Stimulated activated CD4-positive, alpha-beta T cell treated with anti-CD3 and anti-CD28 coated beads, Interleukin-1b, Interleukin-23, amount 100 ng/mL, for 1 hour (primary cell): ENCODE measurements at places on chromosomes 12 and 14.

DNA sequence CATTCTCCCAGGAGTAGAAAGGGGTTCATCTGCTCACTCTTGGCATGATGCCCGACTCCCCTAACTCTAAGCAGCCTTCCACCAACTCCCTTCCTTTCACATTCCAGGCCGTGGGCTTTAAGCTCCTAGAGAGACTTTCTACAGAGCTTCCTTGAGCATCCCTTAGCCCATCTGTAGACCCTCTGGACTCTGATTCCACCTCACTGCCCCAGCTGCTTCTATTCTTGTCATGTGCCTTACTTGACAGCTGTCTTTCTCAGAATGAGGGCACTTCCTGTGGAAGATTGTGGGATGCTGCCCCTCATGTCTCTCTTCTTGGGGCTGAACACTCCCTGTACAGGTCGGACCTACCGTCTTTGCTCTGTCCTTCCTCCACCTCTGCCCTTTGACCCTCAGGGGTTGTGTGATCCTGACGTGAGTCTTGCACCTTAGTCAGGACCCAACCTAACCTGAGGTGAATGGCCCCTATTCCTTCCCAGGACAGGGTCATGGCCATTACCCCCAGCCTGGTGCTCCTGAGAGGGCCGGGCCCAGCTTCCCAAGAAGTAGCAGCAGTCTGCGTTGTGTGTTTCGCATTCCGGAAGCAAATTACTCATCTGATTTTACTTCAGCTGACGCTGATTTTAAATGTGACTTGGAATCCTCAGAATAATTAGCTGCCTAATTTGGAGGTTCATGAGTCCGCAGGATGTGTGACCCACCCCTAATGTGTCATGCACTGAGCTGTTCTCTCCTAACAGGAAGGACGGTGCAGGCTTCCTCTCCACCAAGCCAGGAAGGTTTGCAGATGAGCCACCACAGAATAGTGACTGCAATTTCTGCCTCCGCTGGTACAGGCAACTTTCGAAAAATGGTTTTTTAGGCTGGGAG lies 2.7 kb upstream of the GALNT6 start:
- peak; percentile 5 for DNase-seq

DNA sequence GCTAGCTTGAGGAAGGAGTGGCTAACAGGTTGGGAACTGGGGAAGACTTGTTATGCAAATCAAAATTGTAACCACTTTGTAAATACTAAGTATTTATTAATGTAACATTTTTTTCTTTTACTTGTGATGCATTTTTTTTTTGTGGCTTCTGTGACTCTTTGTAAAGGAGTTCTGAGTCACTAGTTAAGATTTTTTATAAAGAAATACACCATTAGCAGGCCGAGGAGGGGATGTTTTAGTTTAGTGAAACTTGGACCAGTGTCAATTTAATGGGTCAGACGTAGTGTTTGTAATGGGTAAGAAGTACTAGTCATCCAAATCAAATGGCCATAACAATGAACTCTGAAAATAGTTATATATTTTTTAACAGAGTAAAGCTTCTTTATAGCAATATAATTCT lies 43.1 kb downstream of the AKAP6 start:
- no peak for DNase-seq

DNA sequence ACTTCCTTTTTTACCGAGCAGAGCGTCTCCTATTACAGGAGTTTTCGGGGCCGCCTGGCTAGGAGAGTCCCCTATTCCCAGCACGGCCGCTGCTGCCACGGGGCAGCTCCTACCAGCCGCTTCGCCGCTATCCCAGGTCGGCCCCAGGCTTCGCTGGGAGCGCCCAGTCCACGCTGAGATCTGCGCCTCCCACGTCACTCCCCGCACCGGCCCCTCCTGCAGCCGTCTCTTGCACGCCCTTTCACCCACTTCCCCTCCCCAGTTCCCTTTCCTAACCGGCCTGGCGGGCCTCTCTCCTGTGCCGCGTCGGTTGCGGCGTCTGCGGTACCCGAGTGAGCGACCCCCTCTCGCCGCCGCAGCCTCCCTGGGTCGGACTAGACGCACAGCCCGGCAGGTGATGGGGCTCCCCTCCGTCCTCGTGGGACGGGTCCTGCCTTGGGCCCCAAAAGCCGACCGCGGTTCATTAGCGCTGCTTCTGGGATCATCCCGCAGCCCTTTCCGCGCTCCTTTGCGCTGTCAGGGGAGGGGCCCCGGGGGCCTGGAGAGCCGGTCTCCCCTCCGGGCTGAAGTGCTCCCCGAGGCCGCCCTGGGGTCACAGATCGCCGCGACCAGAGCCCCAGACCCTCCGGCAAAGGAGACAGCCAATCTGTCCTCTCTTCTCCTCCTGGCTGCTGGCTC lies 1318.4 kb downstream of the TMEM121 start:
- no peak for DNase-seq

- no peak for DNase-seq
Observed at GRCh38 chr14:49754570-49755097, 13.3 kb upstream of the KLHDC2 start.

GRCh38 chr12:9731797-9732196 lies 1.1 kb downstream of the CLECL1 start:
- no peak for DNase-seq

- DNase-seq = no peak
Observed at GRCh38 chr12:68977335-68977734, 44.4 kb upstream of the CPM start.

- no peak for DNase-seq
Observed at GRCh38 chr14:78412475-78412874, 242.3 kb downstream of the NRXN3 start.

GRCh38 chr12:67826946-67827720 lies 162.1 kb upstream of the IFNG-AS1 start:
- no peak for DNase-seq

GRCh38 chr12:109529691-109530640 lies 43.3 kb downstream of the MMAB start:
- DNase-seq = no peak

GRCh38 chr12:49969651-49970429 lies 2.9 kb upstream of the AQP6 start:
- DNase-seq = no peak

GRCh38 chr12:102487226-102487625 lies 6.9 kb upstream of the IGF1 start:
- DNase-seq = no peak

DNA sequence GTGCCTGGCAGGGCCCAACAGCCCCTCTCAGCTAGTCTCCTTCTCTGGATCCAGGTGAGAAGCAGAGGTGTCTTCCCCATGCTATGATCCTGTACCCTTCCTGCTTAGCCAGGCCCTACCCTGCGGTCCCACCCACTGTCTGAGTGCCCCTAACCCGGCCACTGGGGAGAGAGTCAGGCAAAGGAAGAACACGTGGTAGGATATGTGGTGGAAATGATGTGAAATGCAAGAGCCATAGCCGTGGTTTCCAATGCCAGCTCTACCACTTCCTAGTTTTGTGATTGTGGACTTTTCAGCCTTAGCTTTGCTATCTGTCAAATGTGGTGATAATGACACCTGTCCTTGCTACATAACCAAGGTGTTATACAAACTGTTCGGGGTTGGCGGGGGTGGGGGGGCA lies 15.8 kb downstream of the KRT2 start:
- DNase-seq = no peak

GRCh38 chr12:25423355-25424050 lies 129.6 kb downstream of the LMNTD1 start:
- no peak for DNase-seq

DNA sequence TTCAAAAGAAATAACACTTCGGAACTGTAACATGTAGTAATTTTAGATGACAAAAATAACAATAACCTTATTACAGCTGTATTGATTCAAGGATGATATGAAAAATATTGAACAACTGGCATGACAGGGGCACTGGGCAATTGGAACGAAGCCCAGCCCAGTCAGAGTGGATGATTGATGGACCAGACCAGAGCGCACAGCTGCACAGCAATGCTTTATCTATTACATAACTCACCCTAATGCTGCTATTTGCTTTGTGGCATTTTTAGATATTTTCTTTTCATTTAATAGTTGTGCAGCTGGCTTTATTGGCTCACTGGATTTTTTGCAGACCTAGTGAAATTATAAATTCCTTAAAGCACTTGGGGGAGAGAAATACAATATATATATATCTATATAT lies 26.9 kb upstream of the FERMT2 start:
- DNase-seq = no peak

GRCh38 chr12:116125956-116126566 lies 151.4 kb downstream of the MED13L start:
- no peak for DNase-seq

GRCh38 chr14:94145902-94146527 lies 16.6 kb upstream of the IFI27L2 start:
- DNase-seq = no peak

- no peak for DNase-seq
Observed at GRCh38 chr12:26767116-26767515, 65.9 kb downstream of the ITPR2 start.

DNA sequence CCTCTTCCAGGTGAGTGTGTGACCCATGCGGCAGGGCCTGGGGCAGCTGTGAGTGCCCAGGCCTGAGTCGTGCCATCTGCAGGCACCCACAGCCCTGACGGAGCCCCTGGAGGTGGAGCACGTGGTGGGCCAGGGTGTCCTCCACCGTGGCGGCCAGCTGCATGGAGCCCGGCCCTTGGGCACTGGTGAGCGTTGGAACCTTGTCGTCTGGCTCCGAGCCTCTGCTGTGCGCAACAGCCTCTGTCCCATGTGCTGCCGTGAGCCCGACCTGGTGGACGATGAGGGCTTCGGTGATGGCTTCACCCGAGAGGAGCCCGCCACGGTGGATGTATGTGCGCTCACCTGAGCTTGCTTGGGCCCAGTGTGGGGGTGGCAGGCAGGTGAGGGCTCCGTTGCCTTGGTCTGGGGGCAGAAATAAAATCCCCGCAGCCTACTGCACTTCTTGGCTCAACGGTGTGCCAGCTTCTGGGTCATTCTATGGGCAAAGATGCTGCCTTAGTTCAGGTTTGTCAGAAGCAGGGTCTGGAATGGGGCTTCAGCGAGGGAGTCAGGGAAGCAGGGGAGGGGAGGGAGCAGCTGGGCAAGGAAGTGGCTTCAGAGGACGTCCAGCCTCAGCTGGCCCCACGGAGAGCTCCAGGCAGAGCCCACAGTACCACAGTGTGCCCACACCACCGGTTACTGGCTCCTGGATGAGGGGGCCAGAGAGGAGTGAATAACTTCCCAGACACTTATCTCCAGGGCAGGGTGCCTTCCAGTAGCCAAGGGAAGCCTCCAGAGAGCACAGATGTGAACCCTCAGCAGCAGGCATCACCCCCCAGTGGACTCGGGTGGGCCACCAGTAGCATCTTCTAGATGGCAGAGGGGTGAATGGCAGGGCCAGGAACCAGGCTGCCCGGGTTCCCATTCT lies 1.2 kb upstream of the ARL6IP4 start:
- no peak for DNase-seq

- no peak for DNase-seq
Observed at GRCh38 chr14:105419195-105420091, at the start of gene MTA1. Gene MTA1, plus strand, starts transcription at chr14:105419827. Its CDS starts 209 bp downstream, at chr14:105420036.

GRCh38 chr14:105745433-105746123 lies 219.2 kb downstream of the TMEM121 start:
- no peak for DNase-seq

- no peak for DNase-seq
Observed at GRCh38 chr14:80545935-80546854, 334.9 kb upstream of the DIO2 start.

- DNase-seq = no peak
Observed at GRCh38 chr12:43287706-43288383, 264.2 kb downstream of the ADAMTS20 start.

- DNase-seq = no peak
Observed at GRCh38 chr12:6434205-6435140, 10.3 kb upstream of the CD27 start.

DNA sequence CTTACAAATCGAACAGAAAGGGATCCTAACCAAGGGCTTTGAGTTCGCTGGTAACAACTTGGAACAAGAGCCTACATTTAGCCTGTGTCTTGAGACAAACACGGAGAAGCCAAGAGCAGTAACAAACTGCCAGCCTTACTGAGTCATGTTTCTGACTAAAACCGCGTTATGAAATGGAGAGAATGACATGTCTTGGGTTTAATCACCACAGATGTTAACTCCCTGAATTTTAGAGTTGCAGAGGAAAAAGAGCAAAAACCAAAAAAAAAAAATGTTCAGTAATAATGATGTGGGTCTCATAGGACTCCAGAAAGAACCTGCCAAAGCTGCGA lies 1.0 kb downstream of the BLTP3B start:
- no peak for DNase-seq

DNA sequence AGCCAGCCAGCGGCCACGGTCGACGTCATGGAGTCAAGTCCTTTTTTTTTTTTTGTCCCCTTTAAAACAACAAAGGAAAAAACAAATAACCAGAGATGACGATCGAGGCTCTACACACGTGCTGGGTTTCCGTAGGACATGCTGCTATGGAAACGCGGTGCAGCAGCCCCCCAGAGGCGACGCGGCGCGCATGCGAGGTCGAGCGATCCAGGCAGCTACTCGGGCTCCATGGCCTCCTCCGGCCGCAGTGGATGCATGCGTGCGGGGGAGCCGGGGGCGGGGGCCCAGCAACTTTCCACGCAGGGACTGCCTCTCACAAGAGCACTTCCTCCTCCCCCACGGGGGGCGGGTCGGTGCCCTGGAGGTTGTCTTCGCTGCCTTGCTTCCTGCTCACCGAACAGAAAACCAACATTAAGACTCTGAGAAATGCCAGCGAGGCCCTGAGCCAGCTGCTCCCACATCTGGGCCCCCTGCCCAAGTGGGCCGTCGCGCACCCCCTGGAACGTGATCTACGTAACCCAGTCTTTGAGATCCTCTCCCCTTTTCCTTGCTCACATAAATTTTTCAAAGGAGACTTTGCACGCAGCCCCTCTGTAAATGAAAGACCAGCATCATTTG lies 30.7 kb downstream of the P2RX4 start:
- peak; percentile 65 for DNase-seq

- no peak for DNase-seq
Observed at GRCh38 chr14:103026988-103027387, 30.4 kb downstream of the CDC42BPB start.

DNA sequence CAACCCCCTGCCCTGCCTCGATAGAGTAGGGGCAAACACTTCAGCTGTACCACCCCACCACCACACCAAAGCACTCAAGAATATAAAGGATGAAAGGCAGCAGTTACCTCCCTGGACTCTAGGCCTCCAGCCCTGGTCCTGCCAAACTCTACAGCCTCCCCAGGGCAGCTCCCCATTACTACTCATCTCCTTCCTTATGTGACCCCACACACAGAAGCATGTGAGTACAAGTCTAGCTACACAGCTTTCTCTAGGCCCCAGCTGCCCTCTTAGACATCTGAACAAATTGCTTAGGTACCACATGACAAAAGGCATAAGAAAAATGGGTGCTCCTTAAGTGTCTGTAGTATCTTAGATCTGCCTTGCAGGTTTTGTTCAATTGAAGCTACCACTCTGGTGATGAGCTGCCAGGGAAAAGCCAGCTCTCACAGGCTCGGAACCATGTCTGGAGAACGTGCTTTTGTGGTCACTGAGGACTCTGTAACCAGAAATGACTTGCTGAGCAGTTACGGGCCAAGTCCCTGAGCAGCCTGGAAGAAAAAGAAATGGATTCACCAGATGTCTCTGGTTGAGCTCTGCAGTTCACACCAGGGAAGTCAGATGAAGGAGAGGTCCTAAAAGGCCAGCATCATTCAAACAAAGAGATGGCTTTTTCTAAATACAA lies 32.8 kb downstream of the FMNL3 start:
- no peak for DNase-seq
